Caki2 (cell line): ENCODE measurements at places on chromosomes 12 and 14.

- peak; percentile 16 for DNase-seq
These were observed 507 bp downstream of the SPTSSA start for GRCh38 chr14:34461334-34462131.

GRCh38 chr14:99672506-99673304 lies 11.4 kb upstream of the CYP46A1 start:
- no peak for DNase-seq

- DNase-seq = no peak
These were observed 320.8 kb downstream of the MED13L start for GRCh38 chr12:115956659-115957058.

GRCh38 chr14:96574171-96574632 lies 72.0 kb downstream of the PAPOLA start:
- no peak for DNase-seq

- DNase-seq = no peak
These were observed 6.7 kb upstream of the MLEC start for GRCh38 chr12:120680165-120680738.

DNA sequence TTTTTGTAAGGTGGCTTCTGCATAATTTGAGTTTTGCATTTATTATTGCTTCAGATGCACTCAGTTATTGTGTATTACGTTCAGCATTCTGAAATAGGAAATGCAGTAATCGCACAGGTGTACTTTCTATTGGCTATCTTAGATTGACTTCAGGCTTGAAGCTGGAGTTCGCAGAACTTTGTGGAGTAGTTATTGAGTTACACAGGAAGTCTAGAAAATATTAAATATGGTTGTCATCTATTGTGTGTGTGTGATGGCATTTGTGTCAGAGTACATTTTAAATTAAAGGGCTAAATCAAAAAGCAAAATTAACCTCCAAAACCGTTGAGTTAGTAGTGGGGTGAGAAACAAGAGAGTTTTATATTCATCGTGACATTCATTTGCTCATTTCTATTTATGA lies 2.7 kb downstream of the ARID2 start:
- no peak for DNase-seq

DNA sequence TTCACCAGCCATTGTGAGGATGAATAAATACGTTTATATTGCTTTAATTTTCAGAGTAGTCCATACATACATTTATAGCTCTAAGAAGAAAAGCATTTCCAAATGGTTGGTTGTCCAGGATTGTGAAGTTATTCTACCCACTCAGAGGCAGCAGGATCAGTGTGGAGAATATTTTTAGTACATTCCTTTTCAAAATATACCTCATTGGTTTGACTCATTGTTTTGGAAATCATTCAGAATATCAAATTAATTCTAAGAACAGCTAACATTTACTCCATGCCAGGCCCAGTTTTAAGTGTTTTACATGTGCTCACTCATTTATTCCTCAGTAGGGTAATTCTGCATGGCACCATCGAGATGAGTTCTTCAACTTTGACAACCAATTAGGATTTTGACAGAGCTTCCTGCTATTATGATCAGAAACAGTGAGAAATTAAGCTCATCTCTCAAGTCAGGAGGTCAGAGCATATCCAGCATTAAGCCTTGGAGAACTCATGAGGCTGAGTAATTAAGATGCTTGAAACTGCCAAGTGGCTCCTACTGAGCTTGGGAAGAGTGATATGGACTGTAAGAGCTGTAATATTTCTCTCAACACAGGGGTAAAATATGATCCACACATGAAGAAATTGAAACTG lies 153.3 kb upstream of the CLEC14A start:
- DNase-seq = no peak

DNA sequence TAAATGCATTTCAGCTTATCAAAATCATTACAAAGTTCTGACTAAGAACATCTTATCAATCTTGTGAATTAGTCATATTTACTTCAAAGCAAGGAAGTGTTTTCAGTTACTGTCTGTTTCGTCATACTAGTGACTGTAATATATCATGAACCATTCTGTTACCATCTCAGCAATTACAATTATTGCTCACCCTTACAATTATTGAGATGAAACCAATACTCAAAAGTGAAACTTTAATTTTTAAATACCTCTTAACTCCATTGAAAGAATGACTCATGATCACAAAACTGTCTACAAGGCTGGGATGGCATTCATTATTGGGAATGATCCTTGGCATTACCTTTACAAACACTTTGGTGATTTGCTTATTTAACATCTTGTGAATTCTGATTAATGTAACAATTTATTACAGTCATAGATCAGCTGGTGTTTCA lies 90.3 kb downstream of the RPS6KA5 start:
- DNase-seq = peak; percentile 7

DNA sequence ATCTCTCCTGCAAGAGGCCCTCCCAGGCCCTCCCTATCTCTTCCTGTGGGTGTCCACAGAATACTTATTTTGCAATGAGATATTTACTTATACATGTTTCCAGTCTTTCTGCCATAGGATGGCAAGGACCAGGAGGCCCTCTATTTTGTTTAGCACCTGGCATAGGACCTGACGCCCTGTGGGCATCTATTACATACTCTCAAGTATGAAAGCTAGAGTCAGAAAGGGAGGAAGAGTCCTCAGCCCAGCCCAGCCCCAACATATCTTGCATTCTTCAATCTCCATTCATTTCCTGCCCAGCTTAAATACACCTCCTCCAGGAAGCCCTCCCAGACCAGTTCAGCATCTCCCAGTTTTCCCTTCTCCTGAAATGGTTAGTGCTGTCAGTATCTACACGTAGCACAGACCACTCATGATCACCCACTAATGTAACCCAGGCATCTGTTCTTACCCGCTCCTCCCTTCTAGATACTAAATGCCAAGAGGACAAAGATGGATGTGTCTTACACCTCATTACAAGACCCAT lies 7.4 kb downstream of the FOXN4 start:
- no peak for DNase-seq

DNA sequence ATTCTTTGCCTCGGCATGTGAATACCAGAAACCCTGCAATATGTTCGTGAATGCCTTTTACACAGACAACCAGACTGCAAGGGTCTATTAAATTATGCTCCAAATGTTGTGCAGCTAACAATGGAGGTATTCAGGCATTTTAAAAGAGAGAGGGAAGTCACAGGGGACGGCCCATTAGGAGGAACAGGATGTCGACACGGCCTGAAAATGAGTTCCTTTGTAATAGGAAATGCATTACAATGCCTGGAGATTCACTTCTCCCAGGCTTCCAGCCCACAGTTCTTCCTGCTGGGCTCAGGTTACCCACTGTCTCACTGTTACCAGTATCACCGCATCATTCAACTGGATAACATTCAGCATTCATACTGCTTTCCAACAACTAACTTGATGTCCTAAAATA lies 2.5 kb downstream of the DUSP6 start:
- no peak for DNase-seq

- DNase-seq = no peak
These were observed 23.4 kb upstream of the LRP6 start for GRCh38 chr12:12290206-12290605.

GRCh38 chr12:54689034-54689372 lies 40.8 kb upstream of the DCD start:
- DNase-seq = no peak

GRCh38 chr12:77163074-77164038 lies 98.0 kb upstream of the E2F7 start:
- DNase-seq = no peak

DNA sequence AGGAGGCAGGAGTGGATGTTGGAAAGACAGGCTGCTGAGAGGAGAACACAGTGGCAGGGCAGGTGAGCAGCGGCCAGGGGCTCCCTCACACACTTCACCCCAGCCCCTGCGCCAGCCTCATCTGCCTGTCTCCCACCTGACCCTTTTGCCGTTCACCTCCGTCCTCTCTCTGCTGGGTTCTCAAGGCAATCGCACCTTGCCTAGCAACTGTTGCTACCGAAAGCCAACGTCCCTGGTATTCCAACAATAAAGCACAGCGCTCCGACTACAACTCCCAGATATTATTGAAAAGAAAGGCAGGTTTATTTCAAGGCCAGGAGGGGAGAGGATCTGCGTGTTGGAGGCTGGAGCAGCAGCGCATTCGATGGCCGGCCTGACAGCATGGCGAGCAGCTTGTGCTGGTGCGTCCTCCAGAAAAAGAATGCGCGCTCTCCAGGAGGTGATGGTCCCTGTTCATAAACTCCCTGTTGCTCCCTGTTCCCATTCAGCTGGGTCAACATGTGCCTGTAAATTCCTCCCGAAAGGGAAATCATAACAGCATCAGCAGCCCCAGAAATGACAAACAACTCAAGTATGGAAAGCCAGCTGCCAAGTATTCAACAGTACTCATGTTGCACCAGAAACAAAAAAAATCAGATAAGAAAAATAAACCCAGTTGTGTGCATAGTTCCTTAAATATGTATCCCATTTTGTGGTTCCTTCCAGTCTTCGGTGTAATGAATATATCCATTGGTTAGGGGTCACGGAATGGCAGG lies 153.0 kb upstream of the DIO3 start:
- no peak for DNase-seq

DNA sequence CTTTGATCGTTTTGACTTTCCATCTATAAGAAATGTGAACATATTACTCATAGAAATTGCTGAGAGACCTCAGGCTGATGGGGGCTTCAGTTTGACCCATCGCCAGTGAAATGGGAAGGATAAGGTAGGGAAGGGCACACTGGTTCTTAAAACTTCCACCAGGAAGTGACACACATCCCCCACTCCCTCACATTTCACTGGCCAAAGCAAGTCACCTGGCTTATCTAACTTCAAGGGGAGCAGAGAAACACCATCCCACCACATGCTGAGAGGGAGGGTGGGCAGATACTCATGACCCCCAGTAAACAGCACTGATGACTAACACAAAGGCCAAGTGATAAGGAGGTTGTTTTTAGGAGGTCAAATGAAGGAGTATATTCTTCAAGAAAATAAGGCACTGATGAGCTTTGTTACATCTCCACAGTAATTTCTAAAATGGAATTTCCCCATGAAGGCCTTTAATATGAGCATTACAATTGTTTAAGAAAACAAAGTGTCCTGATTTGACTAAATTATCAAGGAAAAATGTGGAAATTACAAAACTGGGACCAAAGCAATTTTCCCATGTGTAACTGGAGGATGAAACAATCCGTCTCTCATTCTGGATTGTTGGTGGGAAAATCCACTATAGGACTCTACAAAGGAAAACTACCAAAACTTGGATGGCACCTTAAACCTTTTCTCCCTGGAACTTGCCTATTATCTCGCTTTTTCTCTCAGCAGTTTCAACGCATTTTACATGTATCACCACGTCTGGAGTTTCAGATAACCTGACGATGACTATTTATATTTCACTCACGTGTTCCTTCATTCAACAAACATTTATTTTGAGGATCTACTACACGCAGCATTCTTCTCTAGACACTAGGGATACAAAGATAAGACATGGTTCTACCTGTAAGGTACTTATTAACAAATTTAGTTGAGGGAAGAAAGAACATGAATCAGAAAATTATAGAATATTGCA lies 91.8 kb upstream of the EEA1 start:
- DNase-seq = no peak

- DNase-seq = no peak
These were observed 81.2 kb upstream of the ETV6 start for GRCh38 chr12:11568155-11568761.

DNA sequence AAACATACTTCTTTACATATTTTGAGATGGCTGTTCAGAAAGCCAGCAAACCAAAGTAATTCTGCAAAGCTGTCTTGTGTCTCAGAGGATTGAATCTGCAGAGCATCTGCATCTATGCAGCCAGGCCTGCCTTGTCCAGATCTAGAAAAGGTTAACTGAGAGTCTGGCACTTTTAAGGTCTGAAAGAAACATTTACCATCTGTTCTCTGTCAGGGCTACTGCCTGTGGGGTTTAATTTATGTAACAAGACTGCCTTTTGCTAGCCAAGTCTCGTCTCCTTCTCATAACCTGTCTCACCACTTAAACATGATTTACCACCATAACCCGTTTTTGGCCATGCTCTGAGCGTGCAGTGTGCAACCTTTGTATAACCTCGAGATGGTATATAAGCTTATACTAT lies 194.2 kb downstream of the SYT10 start:
- no peak for DNase-seq

- no peak for DNase-seq
These were observed 101.4 kb downstream of the FOXA1 start for GRCh38 chr14:37493606-37494005.

GRCh38 chr12:40382217-40382616 lies 157.4 kb downstream of the LRRK2 start:
- no peak for DNase-seq

DNA sequence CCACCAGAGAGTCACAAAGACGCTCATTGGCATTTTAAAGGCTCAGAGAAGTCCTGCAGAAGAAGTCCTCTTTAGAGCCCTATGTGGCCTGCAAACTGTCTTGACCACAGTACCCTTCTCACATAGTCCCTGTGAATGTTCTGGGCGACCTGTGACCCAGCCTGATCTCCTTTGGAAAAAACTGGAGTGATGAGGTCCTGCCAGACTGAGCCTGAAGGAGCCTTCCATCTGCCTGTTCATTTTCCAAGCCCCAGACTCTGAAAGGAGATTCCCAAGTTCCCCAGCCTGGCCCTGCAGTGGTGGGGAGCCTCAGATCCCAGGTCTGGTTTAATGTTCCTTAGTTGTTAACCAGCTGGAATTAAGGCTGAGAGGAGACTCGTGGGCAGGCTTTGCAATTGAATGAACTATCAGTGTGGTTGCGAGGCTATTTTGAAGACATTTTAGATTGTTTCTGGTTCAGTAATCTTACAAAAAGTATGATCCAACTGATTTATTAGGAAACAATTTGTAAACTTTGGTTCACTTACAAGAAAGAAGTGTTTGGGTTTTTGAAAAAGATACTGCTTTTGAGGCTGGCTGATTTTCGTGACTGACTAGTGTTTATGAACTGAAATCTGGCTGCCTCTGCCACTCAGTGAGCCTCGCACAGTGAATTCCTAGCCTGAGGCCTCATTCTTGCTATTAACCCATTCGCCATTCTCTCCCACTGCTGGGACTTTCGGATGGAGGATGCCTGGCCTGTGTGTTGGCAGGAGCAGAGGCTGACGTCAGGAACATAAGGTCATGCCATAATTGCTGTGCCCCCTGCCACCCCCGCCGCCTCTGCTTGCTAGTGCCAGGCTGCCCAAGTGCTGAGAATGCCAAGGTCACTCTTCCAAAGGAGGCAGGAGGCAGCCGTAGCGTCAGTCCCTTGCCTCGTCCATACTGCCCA lies 249.0 kb downstream of the CACNA1C start:
- peak; percentile 44 for DNase-seq

GRCh38 chr12:29004066-29004935 lies 144.8 kb upstream of the FAR2 start:
- DNase-seq = no peak

GRCh38 chr12:100267603-100268281 lies 765 bp downstream of the SCYL2 start:
- DNase-seq = no peak

GRCh38 chr14:54109521-54110120 lies 153.0 kb upstream of the BMP4 start:
- DNase-seq = peak; percentile 6

GRCh38 chr12:113961921-113962710 lies 4.0 kb downstream of the RBM19 start:
- peak; percentile 79 for DNase-seq
